Left kidney (tissue), 8 donors: ENCODE measurements at places on chromosomes 7 and 10.

DNA sequence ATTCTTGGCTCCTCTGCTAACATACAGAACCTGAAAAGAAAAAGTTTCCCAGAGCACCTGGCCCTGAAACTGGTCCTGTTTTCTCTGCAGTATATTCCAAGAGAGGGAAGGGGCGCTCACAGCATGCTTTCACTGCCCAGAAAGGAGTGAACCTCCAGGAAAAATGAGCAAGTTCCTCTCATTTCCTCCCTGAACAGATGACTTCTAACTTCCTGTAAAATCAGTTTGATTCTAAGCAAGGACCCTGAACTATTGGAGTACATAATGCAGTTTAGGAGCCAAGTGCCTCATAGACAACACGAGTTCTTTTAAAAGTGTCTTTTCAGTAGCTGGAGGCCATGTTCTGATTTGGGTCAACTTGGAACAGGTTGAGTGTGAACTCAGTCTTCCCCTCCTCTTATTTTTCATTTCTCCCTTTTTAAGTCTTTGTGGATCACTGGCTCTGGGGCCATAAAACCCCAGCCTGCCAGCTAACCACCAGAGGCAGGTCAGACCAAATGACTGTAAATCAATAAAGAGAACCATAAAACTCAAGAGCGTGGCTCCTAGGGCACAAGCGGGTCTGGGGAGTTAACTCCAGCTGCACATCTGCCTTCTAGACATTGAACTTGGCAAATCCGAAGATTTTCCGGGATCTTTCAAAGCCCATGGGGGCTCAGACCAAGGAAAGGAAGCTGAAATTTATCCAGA lies 5.9 kb upstream of the LRRC18 start:
- DNase-seq: peak; percentile 31

GRCh38 chr10:51510231-51510630 lies 189.2 kb downstream of the CSTF2T start:
- no peak for DNase-seq

GRCh38 chr10:65993451-65993850 lies 932.4 kb upstream of the LRRTM3 start:
- DNase-seq: no peak

DNA sequence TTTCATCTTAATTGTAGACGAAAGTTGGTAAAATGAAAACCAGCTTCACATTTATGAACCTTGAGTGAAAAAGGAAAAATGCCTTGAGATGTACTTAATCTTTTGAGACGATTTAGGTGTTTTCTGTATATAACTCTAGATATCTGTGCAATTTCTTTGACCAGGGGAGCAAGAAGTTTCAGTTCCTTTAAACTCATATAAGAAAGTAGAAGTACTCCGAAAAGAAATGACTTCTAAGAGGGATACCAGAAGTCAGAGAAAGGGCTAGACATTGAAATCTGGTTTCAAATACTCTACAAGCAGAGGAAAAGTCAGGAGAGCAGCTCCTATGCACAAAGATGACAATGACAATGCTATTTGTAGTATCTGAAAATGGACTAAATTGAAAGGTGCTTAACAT lies 303.7 kb downstream of the BAMBI start:
- no peak for DNase-seq

GRCh38 chr10:32169556-32169955 lies 113.3 kb upstream of the KIF5B start:
- DNase-seq: no peak

- no peak for DNase-seq
Observed at GRCh38 chr7:137329411-137329810, 14.1 kb downstream of the PTN start.

DNA sequence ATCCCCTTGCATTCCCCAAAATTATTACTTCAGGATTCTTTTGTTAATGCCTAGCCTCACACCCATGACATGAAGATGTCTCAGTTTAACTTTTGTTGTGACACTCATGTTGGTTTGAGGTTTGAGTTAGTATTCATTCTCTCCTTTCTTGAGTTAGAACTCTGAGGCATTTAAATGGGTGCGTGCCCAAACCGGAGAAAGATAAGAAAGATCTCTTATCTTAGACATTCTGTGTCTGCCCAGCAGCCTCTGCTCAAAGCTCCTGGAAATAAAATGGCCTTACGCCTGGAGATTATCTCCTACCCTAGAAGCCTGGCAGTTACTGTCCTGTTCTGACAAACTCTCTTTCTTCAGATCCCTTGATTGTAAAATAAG lies 26.3 kb downstream of the WBP1L start:
- no peak for DNase-seq

- DNase-seq: no peak
Observed at GRCh38 chr10:18759575-18759974, 100.3 kb downstream of the ARL5B start.

- no peak for DNase-seq
Observed at GRCh38 chr10:118101501-118101900, 54.8 kb upstream of the RAB11FIP2 start.

GRCh38 chr10:112215342-112215774 lies 31.8 kb upstream of the GPAM start:
- DNase-seq: no peak

DNA sequence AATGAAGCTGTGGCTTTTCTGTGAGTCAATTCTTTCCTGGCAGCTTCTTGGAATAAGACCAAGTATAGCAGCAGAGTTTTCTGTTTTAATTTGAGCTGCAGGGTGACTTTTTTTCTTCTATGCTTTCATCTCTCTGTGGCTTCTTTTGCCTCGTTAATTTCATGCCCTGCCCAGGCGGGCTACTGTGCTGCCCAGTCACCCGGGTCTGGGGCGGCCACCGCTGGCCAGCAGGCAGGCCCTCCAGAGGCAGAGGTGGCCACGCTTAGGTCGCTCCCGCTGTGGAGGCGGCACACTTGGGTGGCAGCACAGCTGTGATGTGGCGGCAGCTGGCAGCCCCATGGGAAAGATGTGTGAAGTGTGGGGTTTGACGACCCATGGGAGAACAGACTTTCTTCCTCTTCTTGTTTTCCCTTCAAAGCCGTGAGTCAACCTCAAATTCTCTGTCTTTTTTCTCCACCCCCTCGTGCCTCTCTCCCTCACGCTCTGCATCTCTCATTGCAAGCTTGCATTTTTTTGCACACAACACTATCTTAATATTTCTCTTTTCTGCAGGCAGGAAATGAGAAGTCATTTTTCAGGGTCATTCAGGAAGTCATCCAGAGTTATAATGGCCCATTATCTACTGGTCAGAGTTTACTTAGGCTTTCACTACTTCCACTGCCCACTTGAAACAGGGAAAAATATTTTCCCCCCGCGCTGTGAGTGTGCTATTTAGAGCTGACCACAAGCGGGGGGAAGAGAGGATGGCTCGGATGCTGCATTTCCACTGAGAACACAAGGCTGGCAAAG lies 67.8 kb downstream of the EGFR start:
- DNase-seq: peak; percentile 72

GRCh38 chr10:2839081-2839725 lies 228.1 kb upstream of the PFKP start:
- peak; percentile 28 for DNase-seq

GRCh38 chr7:112546723-112547513 lies 66.1 kb downstream of the LSMEM1 start:
- DNase-seq: no peak

DNA sequence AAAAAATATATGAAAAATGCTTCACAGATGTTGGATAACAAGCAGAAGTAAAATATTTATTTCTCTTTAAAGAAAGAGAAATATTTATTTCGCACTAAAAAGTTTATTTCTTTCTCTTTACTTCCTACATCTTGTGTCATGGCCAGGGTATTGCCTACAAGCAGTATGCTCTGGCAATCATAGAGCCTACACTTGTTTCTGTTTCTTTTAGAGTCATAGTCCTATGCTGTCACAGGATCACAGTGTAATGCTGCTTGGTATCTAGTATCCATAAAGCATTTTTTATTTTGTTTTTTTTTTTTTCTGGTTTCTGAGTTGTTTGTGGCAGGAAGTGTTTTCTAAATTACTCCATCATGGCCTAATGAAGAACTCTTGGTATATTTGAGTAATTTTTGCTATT lies 116.0 kb downstream of the ATRNL1 start:
- DNase-seq: peak; percentile 6

DNA sequence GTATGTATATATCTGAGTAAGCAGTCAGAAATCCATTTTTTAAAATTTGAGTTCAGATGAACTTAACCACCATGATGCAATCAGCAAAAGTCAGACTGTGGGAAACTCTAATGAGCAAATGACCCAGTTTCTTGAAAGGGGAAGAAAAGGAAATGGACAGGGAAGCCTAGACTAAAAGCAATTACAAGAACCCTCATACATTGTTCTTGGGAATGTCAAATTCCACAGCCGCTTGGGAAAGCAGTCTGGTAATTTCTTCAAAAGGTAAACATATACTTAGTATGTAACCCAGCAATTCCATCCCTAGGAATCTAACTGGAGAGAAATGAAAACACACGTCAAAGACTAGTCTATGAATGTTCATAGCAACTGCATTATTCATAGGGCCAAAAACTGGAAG lies 16.4 kb upstream of the FOXK1 start:
- no peak for DNase-seq

DNA sequence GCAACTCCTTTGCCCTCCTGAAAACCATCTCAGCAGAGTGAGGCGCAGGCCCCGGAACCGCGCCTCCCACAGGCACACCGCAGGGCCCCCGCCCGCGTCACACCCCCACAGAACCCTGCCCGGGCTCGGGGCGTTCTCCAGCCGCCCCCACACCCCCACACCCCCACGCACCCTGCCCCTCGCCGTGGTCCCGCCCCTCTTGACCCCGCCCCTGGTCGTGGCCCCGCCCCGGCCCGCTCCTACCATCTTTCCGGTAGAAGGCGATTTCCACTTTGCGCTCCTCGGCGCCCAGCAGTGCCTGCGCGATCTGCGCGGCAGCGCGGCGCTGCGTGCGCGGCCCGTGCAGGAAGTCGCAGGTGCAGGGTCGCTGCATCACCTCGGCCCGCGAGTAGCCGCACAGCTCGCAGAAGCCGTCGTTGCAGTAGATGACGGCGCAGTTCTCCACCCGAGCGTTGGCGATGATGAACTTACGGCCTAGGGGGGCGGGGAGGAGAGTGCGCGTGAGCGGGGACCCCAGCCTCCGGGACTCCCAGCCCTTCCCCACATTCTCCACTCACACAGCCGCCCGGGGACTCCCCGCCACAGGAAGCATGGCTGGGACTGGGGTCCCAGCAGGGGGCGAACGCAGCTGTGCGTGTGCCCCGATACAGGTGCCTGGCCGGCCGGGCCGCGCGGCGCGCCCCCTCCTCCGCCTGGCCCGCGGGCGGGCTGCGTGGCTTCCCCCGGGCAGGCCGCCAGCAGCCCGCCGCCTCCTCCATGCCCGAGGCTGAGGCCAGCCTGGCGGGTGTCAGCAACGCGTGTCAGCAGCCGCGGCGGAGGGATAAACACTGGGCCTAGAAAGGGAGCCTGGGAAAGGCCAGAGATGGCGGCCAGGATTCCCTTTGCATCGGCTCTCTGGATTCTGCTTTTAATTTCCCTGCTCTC lies 3.4 kb downstream of the KCNH2 start:
- no peak for DNase-seq

GRCh38 chr7:131250331-131250730 lies 77.3 kb upstream of the MKLN1 start:
- peak; percentile 15 for DNase-seq

- DNase-seq: no peak
Observed at GRCh38 chr10:15365692-15366091, 5.4 kb downstream of the FAM171A1 start.

DNA sequence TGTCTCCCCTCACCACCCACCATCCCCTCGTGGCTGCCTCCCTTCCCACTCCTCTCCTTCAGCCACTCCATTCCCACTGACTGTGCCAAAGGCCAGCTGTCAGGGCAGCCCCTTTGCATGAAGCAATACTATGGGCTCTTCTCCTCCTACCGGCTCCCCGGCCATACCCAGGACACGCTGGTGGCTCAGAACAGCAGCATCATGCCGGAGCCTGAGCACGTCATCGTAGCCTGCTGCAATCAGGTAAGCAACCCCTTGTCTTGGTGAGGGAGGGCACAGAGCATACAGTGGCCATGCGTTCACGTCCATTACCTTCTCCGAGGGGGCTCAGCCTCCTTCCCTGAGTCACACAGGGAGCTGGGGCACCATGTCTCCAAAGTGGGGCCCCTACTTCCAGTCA lies 11.6 kb downstream of the CHAT start:
- DNase-seq: no peak

GRCh38 chr7:39265641-39266591 lies 288.2 kb downstream of the POU6F2 start:
- no peak for DNase-seq

DNA sequence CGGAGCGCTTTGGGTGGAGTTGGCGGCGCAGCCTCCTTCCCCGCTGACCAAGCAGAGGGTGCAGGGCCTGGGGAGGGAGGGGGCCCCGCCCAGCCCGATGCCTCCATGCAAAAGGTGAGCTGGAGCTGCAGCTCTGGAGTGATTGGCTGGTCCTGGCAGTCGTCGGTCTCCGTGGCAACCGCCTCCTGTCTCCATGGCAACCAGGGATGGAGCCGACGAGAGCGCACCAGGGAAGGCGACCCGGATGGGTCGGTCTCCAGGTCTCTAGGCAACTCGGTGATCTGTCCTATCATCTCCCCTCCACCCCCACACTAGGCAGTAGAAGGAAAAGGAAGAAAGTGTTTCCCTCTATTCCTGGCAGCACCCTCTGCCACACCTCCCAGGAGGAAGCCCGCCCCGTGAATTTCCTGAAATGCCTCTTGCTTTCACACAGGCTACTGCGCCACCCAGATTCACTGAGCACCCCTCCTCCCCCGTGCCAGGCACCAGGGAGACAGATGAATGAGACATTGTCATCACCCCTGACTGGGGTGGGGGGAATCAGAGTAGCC lies 647 bp upstream of the NACAD start:
- DNase-seq: peak; percentile 57

DNA sequence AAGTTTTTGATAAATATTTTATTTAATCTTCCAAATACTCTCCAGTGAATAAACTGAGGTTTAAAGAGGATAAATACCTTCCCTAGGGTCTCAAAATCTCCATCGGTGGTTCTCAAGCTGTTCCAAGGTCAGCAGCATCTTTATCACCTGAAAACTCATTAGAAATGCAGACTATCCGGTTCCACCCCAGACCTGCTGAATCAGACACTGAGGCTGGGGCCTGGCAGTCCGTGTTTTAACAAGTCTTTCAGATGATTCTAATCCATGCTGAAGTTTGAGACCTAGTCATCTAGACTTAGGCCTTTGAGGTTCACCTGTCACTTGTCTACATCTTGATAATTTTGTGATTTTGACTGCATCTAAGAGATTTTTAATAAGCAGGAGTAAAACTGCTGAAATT lies 37.5 kb downstream of the PLEKHA8 start:
- no peak for DNase-seq

DNA sequence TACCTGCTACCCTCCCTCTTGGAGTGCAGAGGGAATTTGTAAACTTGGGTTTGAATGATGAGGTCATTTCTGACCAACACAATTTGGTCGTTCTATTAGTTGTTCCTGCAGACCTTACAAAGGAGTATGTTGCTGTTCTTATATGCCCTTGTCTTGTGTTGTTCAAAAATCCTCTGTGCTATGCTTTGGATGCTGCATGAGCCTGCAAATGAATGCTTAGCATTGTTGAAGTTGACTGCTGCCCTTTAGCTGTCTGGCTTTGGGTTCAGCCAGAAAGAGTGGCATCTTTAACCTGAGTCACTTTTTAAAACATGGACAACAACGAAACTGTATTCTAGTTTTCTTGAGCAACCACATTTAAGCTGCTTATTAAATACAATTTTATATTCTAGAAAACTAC lies 80.3 kb downstream of the SND1 start:
- DNase-seq: no peak

- no peak for DNase-seq
Observed at GRCh38 chr10:123135415-123136141, at the start of gene HMX3. HMX3 (plus strand) TSS chr10:123135970; CDS start chr10:123136051, 81 bp downstream.
